ENCODE measurements at places on chromosomes 3 and 15. TPM values are rescaled to one million over a fixed set of nuclear protein-coding genes. Genes with fewer than 3 reads are reported as not detected.

RPLP1 gene
- 25.3 TPM for total RNA-seq

- peak; percentile 18 for DNase-seq
Measured at GRCh38 chr15:39454189-39454986, 126.5 kb upstream of the THBS1 start.

- no peak for DNase-seq
Measured at GRCh38 chr3:43327582-43327979, 41.2 kb downstream of the SNRK start.

DNA sequence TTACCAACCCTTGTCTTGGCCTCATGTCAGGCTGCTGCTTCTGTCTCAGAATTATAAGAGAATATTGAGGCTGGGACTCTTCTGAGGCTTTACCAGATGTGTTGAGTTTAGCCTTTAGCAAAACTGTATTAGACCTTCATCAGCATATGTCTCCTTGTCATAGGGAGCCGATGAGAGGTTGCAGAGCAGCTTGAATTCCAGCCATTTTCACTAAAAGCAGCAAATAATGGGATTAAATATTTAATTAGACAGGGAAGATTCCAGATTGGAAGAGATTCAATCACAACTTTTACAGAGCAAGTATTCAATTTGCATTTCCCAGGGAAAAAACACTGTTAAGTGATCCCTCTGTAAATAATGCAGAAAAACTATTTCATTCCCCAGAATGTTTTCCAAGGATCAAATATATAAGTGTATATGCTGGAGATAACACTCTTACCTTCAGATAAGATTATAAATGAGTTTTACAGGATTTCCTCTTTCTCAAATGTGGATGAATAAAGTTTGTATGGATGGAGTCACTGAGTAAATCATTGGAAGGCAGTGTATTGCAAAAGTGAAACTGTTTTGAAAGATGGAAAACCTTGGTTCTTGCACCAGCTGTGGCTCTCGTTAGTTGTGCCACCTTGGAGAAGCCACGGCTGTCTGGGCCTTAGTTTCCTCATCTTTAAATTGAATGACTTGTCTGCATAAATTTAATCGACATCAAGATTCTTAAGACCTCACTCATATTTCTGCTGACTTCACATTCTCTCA lies 466.4 kb upstream of the SGO1 start:
- DNase-seq = no peak

DNA sequence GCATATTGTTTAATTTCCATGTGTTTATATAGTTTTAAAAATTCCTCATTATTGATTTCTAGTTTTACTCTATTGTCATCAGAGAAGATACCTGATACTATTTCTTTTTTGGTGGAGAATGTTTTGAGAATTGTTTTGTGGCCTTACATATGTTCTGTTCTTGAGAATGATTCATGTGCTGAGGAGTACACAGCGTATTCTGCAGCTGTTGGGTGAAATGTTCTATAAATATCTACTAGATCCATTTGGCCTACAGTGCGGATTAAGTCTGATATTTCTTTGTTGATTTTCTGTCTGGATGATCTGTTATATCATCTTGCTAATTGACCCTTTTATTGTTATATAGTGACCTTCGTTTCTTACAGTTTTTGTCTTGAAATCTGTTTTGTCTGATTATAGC lies 109.7 kb downstream of the UBE2E2 start:
- DNase-seq = no peak

- DNase-seq = no peak
Measured at GRCh38 chr15:85886309-85886811, 91.6 kb upstream of the KLHL25 start.

DNA sequence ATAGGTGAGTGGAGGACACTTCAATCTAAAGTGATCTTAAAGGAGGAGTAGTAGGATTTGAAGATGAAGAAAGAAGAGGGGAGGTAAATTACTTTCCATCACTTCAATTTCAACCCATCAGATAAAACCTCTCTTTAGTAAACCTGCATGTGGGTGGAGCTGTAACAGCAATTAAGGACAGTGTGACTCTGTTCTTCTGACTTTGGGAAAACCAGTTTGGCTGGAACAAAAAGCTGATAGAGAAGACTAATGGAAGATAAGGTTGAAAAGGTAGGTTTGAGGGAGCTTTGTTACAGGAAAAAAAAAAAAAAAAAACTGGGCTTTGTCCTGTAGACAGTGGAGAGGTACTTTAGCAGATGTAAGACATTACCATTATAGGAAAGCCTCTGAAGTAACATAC lies 4.5 kb upstream of the GSK3B start:
- no peak for DNase-seq

DNA sequence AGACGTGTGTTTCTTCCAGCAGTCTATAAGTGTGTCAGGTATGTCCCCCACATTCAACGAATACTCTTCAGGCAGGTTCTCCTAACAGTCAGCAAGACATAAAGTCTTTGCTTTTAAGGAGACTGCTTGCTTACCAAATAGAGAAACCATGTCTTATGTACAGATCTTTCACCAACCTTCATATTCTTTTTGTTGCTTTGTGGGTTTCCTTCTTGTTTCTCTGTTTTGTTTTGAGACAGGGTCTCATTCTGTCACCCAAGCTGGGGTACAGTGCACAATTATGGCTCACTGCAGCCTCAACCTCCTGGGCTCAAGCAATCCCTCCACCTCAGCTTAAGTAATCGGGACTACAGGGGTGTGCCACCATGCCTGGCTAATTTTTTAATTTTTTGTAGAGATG lies 14.3 kb downstream of the DYNC1LI1 start:
- no peak for DNase-seq

GRCh38 chr3:155676252-155676981 lies 68.5 kb downstream of the PLCH1 start:
- DNase-seq = peak; percentile 52

GRCh38 chr3:43012174-43012573 lies 33.1 kb downstream of the GASK1A start:
- DNase-seq = no peak

DNA sequence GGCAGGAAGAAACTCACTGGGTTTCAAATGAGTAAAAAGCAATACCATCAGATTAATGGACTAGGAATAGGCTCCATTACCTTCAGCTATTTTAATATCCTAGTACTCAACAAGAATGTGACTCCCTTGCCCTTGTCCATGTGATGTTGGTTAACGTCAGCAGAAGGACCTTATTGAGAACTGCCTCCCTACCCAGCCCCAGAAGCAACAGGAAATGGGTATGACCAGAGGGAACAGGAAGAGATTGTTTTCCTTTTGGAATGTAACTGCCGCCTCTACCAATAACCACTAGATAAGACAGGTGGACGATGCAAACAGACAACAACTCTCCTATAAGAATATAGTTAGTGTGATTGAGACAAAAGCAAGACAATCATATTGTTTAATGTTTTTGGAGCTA lies 10.4 kb upstream of the MME start:
- DNase-seq = peak; percentile 76

GRCh38 chr15:79970181-79970580 lies 815 bp downstream of the BCL2A1 start:
- DNase-seq = no peak

DNA sequence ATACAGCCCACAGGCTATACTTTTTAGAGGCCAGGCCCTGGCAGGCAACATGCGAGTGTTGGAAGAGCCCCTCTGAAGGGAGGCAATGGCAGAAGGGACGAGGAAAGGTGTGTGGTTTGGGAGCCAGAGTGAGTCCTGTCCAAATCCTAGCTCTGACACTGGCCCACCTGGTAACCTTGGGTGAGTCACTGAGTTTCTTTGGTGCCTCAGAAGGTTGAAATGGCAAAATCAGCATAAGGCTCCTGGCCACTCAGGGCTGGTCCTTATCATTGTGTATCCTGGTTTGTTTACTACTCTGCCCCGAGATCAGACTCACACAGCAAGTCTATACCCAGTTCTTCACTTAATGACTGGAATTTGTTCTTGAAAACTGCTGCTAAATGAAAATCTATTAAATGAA lies 71.4 kb upstream of the TLE3 start:
- no peak for DNase-seq

GRCh38 chr3:134345202-134345601 lies 29.0 kb downstream of the AMOTL2 start:
- DNase-seq = no peak
